ENCODE measurements at places on chromosomes 12 and 14.

GRCh38 chr12:10235761-10236631, 23.3 kb downstream of the GABARAPL1 start:
- no peak for DNase-seq

GRCh38 chr12:28388879-28389278, 198.6 kb downstream of the CCDC91 start:
- no peak for DNase-seq

DNA sequence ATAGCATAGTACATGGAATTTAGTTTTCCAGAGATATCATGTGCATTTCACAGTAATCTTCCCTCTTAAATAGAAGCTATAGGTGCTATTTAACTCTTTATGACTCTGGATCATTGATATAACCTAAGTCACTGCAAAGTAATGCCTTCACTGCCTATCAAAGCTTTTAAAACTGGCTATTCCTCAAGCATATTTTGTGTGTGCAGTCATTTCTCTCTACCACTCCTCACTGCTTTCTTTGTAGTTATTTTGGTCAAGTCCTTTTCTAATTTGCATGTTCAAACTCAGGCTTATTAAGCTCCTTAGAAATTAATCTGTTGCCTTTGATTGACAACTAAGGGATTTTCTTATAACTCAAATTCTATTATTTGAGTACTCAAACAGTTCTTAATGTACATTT, 79.4 kb upstream of the PLEKHG7 start:
- no peak for DNase-seq

GRCh38 chr12:122310626-122311333, 44.5 kb upstream of the VPS33A start:
- DNase-seq: no peak

- no peak for DNase-seq
Measured at GRCh38 chr12:126353604-126354003, 1288.4 kb downstream of the AACS start.

DNA sequence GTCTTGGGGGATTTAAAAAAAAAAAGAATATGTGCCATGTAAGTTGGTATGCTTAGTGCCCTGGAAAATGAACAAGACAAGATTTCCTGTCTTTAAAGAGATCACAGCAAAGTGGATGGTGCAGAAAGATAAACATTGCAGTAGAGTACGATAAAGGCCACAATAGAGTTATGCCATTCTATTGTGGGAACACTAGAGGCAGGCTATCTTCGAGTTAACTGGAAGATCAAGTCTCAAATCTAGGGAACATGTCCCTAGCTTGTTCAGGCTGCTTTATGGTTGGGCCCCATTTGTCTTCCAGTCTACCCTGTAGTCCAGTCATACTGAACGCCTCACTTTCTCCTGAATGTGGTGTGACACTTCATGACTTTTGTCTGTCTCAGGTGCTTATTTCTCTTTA, 18.7 kb upstream of the CCT2 start:
- DNase-seq: no peak

DNA sequence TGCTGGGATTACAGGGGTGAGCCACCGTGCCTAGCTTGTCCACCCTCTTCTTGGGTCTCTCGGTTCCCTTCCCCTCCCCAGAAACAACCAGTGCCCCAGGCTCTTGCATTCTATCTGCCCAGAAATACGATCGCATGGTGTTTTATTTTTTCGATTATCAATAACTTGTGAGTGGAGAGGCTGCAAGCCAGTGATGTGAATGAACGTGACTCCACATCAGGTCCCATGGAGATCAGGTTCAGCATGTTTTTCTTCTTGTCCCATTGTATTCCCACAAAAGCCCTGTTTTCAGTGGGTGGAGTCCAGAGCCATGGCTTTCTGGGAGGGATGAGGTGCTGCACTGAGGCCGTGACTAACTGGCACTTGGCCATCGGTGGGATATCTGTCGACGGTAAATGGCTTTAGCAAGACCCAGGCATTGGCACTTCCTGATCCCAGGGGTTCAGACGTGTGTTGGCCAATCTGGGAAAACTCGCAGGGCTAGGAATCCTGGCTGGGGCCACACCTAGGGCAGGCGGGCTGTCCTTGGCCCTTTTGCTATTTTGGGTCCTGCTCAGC, 12.7 kb upstream of the HNF1A start:
- no peak for DNase-seq

GRCh38 chr12:108772247-108772646, 40.9 kb upstream of the CORO1C start:
- no peak for DNase-seq

DNA sequence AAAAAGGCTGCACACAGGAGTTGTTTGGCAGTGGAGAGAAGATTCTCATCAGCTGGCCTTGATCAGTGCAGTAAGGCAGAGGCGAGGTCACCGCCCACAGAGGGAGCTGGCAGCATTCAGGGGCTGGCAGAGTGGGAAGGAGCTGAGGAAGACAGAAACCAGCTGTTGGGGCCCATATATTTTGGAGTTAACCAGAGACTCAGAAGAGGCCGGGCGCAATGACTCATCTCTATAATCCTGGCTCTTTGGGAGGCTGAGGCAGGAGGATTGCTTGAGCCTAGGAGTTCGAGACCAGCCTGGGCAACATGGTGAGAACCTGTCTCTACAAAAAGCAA, 17.7 kb downstream of the SMCO2 start:
- no peak for DNase-seq

GRCh38 chr12:11719678-11720099, 70.2 kb downstream of the ETV6 start:
- DNase-seq: no peak

DNA sequence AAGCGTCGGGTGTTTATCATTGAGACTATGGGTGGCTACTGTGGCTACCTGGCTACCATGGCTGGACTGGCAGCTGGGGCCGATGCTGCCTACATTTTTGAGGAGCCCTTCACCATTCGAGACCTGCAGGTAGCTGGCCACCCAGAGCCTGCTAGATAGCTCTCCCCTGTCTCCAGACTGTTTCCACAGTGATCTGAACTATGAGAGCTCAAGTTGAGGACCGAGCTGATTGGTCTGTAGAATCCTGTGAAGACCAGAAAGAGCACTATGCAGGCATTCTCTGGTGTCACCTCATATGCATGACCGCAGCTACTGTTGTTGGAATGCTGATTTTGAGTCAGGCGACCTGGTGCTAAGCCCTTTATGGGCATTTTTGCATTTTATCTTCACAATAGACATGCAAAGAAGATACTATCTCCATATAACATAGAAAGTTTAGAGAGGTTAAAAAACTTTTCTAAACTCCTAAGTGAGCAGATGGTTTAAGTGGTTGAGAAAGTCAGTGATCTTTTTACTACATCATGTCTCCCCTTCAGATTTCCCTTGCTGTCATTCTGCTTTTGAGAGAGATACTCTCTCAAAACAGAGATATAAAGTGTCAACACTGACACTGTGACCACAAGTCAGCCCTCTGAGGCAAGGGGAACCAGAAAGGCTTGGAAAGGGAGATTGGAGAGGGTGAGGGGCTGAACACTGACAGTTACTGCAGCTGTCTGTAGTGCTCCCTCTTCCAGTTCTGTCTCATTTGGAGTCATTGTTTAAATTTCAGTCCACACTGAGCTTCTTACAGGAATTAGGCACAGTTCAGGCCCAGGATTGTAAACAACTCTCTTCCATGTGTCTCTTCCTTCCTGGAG, 14.3 kb downstream of the ASB8 start:
- DNase-seq: no peak

DNA sequence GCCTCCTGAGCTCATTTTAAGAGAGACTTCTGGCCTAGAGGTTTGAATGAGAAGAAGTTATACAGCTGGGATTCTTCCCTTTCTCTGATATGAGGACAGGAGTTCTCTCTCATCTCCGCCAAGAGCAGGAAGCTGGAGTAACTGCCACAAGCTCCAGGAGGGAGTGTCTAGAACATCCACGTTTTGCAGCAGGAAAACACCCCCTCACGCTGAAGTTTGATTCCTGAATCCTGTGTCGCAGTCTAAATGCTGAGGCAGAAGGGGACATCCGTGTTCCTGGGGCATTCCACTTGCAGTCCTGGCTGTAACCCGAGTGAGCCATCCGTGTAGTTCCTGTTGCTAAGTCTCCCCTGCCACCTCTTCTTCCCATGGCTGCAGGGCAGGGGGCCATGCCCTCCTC, 38.3 kb downstream of the NTF3 start:
- DNase-seq: no peak

DNA sequence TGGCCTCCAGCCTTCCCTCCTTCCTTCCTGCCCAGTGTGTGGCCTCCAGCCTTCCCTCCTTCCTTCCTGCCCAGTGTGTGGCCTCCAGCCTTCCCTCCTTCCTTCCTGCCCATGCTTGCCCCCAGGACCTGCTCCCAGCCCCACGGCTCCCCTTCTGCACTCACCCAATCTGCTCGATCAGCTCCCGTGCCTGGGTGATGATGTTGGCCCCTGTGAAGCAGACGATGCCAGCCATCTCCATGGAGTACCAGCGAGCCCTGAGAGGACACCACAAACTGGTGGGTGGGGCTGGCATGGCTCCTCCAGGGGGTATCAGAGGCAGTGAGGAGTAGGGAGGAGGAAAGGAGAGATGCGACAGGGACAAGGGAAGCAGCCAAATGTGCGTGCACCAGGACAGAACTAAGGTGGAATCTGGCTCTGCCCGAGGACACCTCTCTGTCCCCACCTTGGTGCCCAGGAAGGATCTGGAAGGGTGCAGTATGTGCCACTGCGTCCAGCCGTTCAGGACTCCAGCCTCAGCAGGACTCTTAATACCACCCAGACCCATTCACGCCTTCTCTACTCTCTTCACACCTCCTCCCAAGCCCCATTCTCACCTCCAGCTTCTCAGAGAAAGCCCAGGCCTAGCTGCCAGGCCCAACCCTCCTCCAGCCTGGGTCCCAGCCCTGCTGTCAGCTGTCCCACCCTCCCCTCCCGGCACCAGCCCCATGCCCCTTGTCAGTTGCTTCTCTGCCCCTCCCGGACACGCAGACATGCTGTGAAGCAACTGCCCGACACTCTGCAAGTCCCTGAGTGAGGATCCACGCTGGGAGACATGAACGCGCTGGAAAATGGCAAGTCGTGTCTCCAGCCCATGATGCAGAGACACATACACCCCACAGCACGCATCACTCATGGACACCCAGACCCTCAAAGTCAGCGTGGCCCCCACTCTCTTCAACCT, 22.7 kb downstream of the POLE start:
- DNase-seq: no peak

GRCh38 chr12:100448656-100449055, 25.0 kb upstream of the NR1H4 start:
- DNase-seq: no peak

GRCh38 chr14:89187501-89187900, 229.5 kb downstream of the FOXN3 start:
- no peak for DNase-seq

- no peak for DNase-seq
Measured at GRCh38 chr14:83289390-83289789, 1755.7 kb upstream of the SEL1L start.

- peak; percentile 83 for DNase-seq
Measured at GRCh38 chr12:108457006-108457733, 57.9 kb upstream of the FICD start.

- DNase-seq: no peak
Measured at GRCh38 chr14:100523131-100523842, 63.9 kb downstream of the BEGAIN start.

- no peak for DNase-seq
Measured at GRCh38 chr12:32296567-32296966, 102.8 kb upstream of the FGD4 start.

- no peak for DNase-seq
Measured at GRCh38 chr12:100612606-100613005, 39.1 kb downstream of the GAS2L3 start.

- DNase-seq: no peak
Measured at GRCh38 chr14:91078095-91078737, 17.8 kb upstream of the RPS6KA5 start.

GRCh38 chr14:89184952-89185351, 232.1 kb downstream of the FOXN3 start:
- no peak for DNase-seq

GRCh38 chr12:50749459-50749882, 14.4 kb upstream of the ATF1 start:
- DNase-seq: no peak

DNA sequence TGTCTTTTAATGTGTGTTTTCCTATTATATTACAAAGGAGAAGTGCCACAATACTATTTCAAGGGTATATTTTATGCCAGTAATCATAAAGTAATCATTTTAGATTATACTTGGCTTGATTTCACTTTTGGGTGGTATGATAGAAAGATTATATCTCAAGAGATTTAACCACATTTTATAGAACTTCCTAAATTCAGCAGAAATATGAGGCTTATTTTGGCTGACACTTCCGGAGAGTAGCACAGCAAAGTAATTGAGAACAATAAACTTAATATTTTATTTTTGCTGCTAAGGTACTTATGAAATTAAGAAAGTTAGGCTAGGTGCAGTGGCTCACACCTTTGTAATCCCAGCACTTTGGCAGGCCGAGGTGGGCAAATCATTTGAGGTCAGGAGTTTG, 319.1 kb downstream of the NPAS3 start:
- DNase-seq: no peak
